ENCODE measurements at places on chromosomes 3 and 15.
A peak's percentile ranks its signal among the peaks of the same experiment; 100 is the strongest.

GRCh38 chr3:188267790-188268335 lies 113.9 kb downstream of the LPP start:
- DNase-seq, result no peak

DNA sequence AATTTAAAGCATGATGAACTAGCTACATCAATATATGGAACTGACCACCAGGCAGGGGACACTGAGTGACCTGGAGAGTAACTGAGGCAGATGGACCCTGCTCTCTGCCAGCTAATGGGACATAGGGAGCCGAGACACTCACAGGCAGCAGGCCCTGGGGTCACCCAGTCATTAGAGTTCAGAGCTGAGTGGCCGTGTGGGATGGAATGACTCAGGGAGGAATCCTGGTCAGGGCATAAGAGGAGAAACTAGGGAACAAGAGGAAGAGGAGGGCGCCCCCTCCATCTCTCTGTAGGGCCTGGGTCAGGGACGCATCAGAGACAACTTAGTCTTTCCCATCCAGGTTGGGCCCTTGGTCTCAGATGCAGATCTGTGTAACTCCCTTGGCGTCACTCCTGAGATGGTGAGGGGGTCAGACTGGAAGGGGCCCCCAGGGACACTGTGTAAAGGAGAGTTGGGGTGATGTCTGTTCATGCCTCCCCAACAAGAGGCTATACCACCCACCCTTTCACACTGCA lies 39.8 kb downstream of the CCDC12 start:
- DNase-seq, result no peak

GRCh38 chr15:48592221-48592731 lies 53.2 kb downstream of the FBN1 start:
- peak; percentile 71 for DNase-seq

GRCh38 chr15:40310001-40310959 lies 2.5 kb upstream of the PLCB2 start:
- DNase-seq, result peak; percentile 69

GRCh38 chr15:91723959-91724358 lies 129.5 kb upstream of the SLCO3A1 start:
- no peak for DNase-seq

DNA sequence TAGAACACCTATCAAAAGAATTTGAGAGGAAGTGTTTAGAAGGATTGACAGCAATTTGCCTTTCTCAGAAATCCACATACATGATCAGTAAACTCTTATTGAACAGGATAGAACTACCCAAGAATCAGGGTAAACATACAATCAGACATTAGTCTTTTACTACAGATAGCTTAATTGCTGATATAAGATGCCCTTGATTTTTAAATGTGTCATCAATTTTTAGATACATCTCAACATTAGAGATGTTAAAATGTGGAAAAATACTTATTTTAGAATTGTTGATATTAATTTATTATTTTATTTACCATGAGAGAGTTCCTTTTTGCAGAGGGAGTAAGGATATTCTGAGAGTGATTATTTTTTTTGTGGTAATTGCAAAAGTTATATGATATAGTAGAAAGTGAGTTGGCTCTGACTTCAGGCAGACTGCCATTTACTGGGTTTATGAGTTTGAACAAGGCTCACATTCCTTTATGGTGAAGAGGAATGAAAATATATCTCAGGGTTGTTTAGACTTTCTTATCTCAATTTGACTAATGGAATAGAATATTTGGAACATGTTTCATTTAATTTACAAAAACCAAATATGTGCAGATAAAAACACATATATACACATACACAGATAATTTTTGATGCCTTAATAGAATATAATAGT lies 302.8 kb upstream of the GOLIM4 start:
- peak; percentile 64 for DNase-seq

GRCh38 chr15:68590721-68591389 lies 12.1 kb downstream of the CORO2B start:
- DNase-seq, result no peak

- no peak for DNase-seq
Measured at GRCh38 chr3:23116081-23116837, 86.9 kb upstream of the UBE2E2 start.

DNA sequence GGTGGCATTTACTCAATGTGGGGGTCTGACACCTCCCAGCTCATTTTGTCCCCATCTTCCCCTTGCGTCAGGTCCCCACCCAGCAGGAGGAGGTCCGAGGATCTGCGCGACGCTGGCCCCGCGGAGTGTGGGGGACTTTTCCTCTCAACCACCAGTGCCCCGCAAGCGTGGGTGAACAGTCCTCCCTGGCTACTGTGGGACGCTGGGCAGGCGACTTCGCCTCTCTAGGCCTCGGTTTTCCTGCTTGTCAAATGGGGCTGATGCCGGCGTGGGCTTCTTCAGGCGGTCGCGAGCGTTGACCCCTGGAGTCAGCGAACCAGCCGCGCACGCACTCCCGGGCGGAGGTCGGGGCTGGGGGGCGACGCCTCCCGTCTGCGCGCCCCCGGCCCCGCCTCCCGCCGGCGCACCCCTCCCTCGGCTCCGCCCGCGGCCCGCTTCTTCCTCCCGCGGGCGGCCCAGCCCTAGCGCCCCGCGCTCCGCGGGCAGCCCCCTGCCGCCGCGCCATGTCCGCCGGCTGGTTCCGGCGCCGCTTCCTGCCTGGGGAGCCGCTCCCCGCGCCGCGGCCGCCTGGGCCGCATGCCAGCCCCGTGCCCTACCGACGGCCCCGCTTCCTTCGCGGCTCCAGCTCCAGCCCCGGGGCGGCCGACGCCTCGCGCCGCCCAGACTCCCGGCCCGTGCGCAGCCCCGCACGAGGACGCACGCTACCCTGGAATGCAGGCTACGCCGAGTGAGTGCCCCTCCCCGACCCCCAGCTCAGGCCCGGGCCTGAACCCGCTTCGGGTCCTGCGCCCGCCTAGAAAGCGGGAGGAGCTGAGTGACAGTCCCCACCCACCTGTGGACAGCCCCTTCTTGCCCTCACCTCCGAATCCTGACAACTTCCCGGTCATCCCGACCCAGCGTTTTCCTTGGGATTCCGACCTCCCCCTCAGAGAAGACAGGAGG lies at the start of gene PPM1M:
TSS of gene PPM1M (plus strand) at position 438 of the 942 bp plus-strand sequence. CDS start at position 504, 66 bp downstream.
- peak; percentile 60 for DNase-seq

GRCh38 chr3:109070211-109070610 lies 47.7 kb downstream of the MORC1 start:
- DNase-seq, result no peak

GRCh38 chr3:27978440-27978839 lies 256.3 kb upstream of the EOMES start:
- DNase-seq, result no peak

DNA sequence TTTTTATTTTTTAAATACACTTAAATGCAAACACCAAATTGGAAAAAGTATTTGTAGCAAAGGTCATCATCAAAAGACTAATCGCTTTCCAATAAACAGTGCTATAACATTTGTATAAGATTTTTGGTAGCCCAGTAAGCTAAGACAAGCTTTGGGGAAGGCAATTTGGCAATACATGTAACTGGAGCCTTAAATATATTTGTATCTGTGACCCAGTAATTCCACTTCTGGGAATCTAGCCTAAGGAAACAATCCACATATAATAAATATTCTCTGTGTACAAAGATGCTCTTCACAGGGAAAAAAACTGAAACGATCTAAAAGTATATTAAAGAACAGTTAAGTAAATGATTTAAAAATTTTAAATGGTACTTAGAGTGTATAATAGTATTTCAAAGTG lies 65.5 kb upstream of the TJP1 start:
- DNase-seq, result no peak

- no peak for DNase-seq
Measured at GRCh38 chr3:65174713-65175112, 486.9 kb upstream of the ADAMTS9 start.
